CD4-positive, alpha-beta T cell treated with Interleukin-2 at 100 ng/mL for 4 hours (primary cell): ENCODE measurements at places on chromosomes 7 and 10.

GRCh38 chr7:55903985-55904759 is 16.9 kb downstream of the ZNF713 start:
- no peak for DNase-seq

DNA sequence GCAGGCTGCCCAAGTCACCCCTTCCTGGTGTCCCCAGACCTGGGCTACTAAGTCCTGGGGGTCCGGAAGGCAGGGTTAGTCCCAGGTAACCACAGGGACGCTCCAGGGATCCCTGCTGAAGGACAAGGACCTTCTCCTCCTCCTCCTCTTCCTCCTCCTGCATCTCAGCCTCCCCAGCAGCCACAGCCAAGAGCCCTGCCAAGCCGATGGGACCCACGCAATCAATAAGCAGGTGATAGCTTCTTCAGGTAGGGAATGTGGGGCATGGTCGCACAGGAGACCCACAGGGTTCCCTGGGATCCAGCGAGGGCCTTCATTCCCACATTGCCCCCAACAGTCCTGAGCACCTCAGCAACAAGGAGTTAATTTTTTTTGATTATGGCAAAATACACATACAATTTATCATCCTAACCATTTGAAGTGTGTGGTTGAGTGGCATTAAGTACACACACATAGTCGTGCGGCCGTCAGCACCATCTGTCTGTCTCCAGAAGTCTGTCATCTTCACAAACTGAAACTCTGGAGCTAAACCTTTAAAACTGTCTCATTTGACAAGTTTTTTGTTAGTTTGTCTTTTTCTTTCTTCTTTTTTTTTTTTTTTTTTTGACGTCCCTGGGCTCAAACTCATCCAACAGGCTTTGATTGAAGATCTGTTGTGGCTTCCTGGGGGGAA is 12.1 kb downstream of the CRYGN start:
- DNase-seq: no peak

GRCh38 chr10:107409522-107409921 is 245.0 kb upstream of the SORCS1 start:
- no peak for DNase-seq

- peak; percentile 49 for DNase-seq
Observed at GRCh38 chr7:129298268-129298893, 73.6 kb downstream of the AHCYL2 start.

DNA sequence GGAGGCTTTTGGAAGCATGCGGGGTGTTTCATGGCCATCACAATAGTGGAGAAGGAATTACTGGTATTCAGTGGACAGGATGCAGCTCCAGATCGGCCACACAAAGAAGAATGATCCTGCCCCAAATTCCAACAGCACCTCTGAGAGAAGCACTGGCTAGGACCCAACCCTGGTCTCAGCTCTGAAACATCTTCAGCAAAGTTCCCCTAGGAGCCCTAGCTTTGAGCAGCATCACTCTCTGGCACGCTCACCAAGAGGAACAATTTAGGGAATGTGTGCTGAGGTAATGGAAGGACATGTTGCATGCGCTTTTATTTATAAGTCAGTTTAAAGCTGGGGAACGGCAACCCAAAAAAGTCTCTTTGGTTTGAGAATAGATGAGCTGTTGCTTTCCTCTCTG is 5.5 kb upstream of the OPN1SW start:
- DNase-seq: no peak

DNA sequence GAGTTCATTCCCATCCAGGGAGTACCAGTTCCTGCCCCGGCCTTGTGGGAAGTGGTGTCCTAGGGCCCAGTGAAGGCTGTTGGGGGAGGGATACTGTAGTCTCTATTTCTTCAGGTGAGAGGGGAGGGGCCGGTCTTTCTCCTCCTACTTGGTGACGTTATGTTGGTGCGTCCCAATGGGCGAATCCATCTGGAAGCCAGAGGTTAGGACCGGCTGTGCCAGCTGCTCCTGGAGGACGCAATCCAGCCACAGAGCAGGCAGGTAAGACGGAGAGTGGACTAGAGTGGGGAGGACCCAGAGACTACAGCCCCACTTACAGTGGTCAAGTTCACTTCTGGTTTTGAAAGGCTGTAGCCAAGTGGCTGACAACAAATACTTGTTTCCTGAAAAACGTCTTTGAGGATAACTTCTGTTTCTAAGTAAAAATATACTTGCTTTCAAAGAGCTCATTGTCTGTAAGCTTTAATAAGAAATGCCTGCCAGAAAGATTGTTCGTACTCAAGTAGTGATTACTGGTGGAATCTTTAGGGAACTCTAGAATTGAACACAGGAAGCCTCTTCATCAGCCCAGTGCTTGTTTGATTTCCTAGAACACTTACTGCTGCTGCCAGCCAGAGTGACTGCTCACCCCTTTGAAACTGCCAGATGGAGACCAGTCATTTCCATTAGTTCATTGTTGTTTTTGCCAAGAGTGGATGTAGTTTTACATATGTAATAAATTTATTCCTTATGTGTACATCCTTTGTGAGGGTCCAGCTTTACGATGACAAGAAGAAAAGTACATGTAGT is 25.4 kb downstream of the RBM33 start:
- DNase-seq: no peak

GRCh38 chr7:130971297-130971696 is 237.3 kb upstream of the KLF14 start:
- DNase-seq: peak; percentile 63

DNA sequence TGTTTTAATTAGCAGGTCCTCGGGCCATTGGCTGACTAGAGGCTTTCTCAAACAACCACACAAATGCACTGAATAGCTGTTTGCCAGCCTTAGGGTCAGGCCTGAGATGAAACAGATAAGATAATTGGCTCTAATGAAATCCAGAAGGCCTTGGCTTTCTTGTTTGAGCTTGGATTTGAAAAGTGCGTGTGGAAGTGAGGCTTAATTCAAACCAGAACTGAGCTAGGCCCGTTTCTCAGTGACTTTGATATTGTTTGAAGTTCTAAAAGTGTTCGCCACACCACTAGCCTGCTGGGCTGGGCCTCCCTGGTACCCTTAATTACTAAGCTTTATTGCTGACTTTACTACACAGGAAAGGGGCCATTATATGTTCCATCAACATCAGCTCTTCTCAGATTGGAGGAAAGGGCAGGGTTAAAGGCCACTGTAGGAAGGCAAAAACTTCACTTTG is 270.6 kb downstream of the TWIST1 start:
- no peak for DNase-seq

DNA sequence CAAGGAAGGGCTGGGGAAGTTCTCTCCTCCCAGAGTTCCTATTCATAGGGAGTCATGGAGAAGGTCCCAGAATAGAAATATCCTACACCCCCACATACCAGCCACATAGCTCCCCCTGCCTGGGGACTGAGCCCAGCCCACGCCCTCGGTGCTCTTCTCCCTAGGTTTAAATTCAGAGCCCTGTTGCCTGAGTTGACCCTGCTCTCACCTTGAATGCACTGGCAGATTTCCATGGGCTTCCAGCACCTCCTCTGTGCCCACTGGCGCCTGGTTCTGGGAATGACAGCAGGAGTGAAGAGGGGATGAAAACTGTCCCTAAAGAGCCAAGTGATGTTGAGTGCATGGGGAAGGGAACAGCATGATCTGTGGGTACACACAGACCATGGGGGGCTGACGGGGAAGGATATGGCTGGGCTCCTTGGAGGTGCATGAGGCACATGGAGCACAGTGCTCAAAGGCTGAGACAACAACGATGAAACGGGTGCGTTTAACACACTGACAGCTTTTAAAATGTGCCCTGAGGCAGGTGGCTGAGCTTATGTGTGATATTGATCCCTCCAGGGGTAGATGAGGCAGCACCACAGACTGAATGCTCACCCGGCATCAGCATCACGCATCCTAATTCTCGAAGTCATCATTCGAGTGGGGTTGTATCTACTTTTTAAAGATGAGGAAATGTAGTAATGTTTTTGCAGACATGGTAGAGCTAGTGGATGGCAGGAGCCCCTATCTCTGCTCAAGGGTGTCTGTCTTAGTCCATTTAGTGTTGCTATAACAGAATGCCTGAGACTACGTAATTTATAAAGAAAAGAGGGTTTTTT is 53.7 kb upstream of the IGFBP3 start:
- DNase-seq: no peak

GRCh38 chr10:85602306-85602705 is 764.3 kb downstream of the GRID1 start:
- no peak for DNase-seq

DNA sequence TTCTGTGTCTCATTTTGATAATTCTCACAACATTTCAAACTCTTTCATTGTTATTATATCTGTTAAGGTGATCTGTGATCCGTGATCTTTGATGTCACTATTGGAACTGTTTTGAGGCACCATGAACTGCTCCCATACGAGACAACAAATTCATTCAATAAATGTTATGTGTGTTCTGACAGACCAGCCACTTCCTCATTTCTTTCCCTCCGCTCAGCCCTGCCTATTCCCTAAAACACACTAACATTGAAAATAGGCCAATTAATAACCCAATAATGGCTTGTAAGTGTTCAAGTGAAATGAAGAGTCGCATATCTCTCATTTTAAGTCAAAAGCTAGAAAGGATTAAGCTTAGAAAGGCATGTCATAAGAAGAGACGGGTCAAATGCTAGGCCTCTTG is 45.2 kb downstream of the RNF133 start:
- DNase-seq: no peak

GRCh38 chr7:96329241-96329640 is 7.3 kb upstream of the SLC25A13 start:
- no peak for DNase-seq

- DNase-seq: peak; percentile 83
Observed at GRCh38 chr10:75209921-75210281, 695 bp upstream of the VDAC2 start.

DNA sequence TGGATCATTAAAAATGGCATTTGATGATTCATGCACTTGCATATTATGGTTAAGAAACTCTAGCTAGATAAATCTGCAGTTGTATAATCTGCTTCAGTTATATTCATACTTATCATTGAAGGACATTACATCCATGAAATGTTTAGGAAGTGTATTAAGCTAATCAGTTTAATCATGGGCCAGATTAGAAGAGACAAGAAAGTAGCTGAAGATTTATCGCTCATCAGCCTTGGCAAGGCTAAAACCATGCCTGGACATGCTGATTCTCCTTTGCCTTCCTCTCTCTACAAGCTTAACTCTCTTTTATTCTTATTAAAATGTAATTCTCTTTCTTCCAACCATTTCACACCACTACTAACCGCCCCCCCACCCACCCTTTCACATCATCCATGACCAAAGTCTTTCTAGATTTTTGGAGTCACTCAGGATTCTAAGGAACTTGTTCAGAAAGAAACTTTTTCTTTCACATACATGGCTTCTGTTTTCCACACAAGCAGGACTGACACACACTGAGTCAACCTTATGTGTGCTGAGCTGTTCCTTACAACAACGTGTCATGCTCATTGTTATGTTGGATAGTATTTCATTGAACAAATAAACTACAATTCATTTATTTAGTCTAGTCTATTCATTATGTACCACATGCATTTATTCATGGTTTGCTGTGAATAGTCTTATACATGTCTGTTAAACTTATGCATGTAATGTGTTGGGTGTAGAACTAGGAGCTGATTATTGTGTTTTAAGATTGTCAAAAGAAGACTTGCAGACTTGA is 227.3 kb upstream of the SP8 start:
- DNase-seq: no peak

- no peak for DNase-seq
Observed at GRCh38 chr7:17493446-17493845, 195.0 kb downstream of the AHR start.

GRCh38 chr10:75408911-75409885 is 7.6 kb upstream of the ZNF503 start:
- no peak for DNase-seq

GRCh38 chr10:115936926-115937767 is 335.9 kb downstream of the GFRA1 start:
- DNase-seq: no peak

- no peak for DNase-seq
Observed at GRCh38 chr7:129605960-129606614, 5.4 kb upstream of the NRF1 start.

GRCh38 chr7:41882745-41883420 is 180.0 kb upstream of the INHBA start:
- DNase-seq: no peak

DNA sequence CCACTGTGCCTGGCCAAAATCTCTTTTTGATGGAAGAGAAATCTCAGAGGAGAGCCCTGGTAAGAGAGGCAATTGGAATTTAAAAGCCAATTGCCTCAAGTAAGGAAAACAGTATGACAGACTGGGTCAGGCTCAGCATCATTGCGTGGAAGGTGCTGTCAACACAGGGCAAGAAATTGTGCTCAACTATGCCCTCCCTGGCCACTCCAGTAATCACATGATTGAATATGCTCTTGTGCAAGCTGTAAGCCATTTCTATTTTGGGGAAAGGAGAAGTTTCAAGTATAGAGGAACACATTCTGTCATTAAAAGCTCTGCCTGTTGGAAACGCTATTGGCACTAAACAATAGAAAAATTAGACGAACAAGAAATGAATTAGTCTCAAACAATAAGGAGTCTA is 1127.7 kb downstream of the REEP3 start:
- DNase-seq: no peak

GRCh38 chr7:152899548-152900109 is 140.1 kb downstream of the ACTR3B start:
- no peak for DNase-seq

- no peak for DNase-seq
Observed at GRCh38 chr10:95504246-95504691, 56.9 kb downstream of the SORBS1 start.

GRCh38 chr7:158025686-158026600 is 561.7 kb downstream of the PTPRN2 start:
- no peak for DNase-seq

DNA sequence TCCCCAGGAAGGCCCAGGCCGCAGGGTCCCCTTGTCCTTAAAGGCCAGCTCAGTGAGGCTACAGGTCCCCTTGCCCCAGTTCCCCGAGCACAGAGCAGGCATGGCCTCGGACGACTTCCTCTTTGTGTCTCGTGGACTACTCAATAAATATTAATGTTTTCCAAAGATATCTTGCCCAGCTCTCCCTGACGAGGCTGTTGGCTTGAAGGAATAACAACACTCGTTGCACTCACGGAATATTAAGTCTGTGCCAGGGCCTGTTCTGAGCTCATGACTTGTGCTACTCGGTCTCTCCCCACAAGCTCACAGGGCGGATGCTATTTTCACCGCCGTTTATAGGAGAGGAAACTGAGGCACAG is 68.2 kb downstream of the CUX1 start:
- no peak for DNase-seq

DNA sequence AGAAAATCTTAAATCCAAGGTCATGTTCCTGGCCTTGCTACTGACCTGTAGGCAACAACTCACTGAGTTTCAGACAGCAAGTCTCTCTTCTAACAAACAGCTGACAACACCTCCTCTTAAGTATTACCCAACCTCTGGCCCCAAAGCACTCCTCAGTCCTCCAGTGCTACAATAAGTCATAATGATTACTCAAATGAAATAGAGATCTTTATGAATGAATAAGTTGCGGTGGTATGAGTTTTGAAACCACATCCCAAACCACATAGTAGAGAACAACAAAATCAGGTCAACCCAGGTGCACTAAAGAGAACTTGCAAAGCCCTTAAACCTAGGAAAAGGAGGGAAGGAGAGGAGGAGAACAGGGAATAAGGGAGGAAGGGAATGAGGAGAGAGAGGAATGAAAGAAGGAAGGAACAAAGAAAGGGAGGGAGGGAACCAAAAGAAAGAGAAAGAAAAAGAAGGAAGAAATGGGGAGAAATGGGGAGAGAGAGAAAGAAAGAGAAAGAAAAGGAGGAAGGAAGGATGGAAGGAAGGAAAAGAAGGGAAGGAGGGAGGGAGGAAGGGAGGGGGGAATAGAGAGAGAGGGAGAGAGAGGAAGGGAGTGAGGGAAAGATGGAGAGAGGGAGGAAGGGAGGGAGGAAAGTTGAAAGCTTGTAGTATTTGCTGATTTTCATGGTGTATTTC is 142.8 kb upstream of the CALCR start:
- no peak for DNase-seq

GRCh38 chr7:101216001-101216859 is 1.2 kb downstream of the PLOD3 start:
- no peak for DNase-seq
